Muscle of arm (tissue), 14 donors: ENCODE measurements at places on chromosomes 2 and 18. TPM values are rescaled to one million over a fixed set of nuclear protein-coding genes. Genes with fewer than 3 reads are reported as not detected.

GRCh38 chr2:82790206-82791021 is 1668.7 kb downstream of the SUCLG1 start:
- DNase-seq: no peak

Gene MCFD2
- polyA plus RNA-seq: 40.6 TPM

- DNase-seq: no peak
These were observed 129.1 kb downstream of the ARHGAP15 start for GRCh38 chr2:143258126-143258892.

DNA sequence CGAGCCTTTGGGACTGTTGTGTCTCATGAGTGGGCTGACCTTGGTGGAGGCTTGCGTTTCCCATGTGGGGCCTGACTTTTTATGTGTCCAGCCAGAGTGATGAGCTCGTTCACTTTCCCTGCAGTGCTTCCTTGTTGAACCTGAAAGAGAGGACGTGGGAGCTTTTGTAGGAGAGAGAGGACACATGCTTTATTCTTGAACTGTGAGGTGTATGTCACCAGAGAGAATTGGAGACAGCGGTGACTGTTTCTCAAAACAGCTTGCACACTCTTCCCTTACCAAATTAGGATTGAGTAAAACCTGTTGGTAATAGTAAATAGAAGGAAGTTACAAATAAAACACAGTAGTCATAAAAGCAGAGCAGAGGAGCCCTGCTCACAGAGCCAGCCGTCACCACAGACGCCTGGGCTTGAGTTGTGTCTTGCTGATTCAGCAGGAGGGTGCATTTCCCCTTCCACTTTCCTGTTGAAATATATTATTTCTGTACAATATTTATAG is 60.7 kb downstream of the INPP4A start:
- DNase-seq: no peak
